ENCODE measurements at places on chromosomes 13 and 19.
A peak's percentile ranks its signal among the peaks of the same experiment; 100 is the strongest.

DNA sequence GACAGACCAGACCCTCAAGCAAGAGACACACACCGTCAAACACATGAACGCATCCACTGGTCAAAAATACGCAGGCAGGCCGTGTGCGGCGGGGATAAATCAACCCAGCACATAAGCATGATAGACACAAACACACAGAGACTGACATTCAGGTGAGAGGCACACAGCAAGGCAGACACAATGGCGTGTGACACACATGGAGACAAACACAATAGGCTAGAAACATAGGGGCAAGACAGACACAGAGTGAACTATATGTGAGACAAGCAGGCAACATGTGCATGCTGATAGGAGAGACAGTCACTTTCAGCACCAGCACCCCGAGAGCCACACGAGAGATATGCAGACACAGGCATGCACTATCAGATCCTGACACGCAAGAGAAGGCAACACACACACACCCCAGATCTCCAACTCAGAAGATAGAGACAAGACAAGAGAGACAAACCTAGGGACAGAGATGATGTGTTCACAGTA lies 6.9 kb upstream of the JUNB start:
- peak; percentile 31 for DNase-seq

DNA sequence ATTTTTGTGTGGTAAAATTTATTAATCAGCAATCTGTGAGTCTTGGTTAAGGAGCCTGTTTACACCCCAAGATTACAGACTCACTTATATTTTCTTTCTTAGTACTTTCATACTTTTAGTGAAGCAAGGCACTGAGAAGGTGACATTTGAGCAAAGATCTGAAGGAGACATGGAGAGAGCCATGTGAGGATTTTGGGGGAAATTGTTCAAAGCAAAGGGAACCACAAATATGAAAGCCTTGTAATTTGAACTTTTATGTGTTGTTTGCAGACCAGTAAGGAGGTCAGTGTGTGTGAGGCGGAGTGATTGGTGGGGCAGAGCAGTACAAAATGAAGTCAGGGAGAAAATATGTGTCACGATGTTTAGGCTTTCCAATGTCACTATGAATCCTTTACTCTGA lies 140.7 kb upstream of the KLF12 start:
- no peak for DNase-seq

GRCh38 chr13:88124142-88124541 lies 453.0 kb downstream of the SLITRK5 start:
- DNase-seq, result no peak

DNA sequence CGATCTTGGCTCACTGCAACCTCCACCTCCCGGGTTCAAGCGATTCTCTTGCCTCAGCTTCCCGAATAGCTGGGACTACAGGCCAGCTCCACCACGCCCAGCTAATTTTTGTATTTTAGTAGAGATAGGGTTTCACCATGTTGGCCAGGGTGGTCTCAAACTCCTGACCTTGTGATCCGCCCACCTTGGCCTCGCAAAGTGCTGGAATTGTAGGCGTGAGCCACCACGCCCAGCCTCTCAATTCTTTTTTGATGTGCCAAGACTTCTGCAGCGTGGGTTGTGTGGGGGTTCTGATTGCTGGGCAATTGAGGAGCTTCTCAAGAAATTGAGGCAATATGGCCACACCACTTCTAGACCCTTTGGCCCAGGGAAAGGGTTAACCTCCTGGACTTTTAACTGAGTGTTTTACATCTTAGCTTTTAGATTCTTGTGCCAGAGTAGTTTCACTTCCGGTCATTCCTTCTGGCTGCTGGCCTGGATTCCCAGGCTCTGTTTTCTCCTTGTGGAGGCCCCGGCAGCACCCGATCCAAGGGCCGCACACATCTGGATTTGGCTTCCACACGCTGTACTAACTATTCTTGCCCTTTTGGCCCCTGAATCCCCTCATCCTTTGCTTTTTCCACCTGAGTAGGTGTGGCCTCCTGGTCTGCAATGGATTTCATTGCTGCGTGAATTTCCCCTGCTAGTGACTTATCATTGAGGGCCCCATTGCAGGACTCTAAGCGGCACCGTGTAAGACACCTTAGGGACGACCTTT lies 14.7 kb downstream of the SMARCA4 start:
- DNase-seq, result no peak

DNA sequence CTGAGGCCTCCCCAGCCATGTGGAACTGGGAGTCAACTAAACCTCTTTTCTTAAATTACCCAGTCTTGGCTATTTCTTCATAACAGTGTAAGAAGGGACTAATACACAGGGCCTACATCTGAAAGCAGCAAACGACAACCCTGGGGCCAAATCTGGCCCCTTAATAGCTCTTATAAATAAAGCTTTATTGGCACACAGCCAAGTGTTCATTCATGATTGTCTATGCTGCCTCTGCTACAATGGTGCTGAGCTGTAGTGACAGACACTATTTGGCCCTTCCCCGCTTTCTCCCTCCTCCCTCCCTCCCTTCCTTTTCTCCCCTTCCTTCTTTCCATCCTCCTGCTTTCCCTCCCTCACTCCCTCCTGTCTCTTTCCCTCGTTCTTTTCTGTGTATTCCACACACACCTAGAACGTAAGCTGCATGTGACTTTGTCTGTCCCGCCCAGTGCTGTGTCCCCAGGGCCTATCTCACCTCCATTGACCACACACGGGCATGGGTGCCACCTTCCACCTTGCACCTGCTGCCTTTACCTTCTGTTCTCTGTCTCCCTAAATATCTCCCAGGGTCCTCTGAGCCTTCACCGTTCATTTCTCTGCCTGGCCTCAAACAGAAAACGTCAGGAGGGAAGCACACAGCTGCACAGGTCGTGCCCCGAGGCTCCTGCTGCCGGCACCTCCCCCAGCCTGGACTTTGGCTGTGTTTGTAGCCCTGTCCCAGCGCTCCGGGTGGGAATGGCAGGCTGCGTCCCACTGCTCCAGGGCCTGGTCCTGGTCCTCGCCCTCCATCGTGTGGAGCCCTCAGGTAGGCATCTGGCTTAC lies at the start of gene PROZ:
PROZ (plus strand) TSS at position 720 of the 819 bp plus-strand sequence; CDS start at position 733, 13 bp downstream.
- no peak for DNase-seq

- DNase-seq, result no peak
Measured at GRCh38 chr19:11577451-11578257, at the start of gene ACP5. Gene ACP5 (minus strand): TSS chr19:11577645. CDS start chr19:11577317, 328 bp downstream.

GRCh38 chr13:70255406-70255991 lies 147.2 kb upstream of the KLHL1 start:
- DNase-seq, result no peak

DNA sequence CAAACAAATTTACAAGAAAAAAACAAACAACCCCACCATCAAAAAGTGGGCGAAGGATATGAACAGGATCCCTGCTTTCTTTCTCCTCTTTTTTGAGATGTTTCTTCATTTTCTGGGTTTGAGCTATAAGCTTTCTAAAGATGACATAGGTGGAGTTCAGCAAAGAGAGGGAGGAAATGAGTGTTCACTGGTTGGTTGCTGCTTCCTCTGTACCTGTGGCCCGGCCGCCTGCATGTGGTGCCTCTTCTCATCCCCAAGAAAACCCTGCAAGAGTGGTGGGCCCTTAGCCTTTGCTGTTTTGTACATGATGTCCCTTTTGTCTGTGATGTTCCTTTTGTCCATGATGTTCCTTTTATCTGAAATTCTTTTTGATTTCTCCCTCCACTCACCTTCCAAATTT lies 178.4 kb upstream of the SERP2 start:
- no peak for DNase-seq

DNA sequence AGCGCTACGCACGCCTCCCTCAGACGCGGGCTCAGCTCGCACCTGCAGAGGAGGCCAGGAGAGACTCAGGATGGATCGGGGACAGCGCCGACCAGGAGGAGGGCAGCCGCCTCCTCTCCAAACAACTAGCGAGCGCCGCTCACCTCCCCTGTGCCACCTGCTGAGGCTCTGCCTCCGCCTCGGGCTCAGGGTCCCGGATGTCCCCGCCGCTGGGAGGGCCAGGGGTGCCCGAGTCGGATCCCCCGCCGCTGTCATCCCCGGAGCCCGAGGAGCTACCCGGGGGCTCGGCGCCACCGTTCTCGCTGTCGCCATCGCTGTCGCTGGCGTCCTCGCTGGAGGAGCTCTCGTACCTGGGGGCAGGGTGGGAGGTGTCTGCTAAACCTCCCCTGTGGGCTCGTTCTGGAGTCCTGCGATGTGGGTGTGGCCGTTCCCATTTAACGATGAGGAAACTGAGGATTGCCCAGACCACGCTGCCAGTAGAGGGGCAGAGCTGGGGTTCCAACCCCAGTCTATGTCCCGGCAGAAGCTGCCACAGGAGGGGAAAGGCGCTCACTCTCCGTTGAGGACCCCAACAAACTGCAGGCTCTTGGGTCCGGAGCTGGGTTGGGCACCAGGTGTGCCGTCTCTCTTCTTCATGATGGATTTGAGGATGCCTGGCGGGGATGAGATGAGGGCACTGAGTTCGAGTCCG lies 9.2 kb downstream of the KANK3 start:
- DNase-seq, result no peak

DNA sequence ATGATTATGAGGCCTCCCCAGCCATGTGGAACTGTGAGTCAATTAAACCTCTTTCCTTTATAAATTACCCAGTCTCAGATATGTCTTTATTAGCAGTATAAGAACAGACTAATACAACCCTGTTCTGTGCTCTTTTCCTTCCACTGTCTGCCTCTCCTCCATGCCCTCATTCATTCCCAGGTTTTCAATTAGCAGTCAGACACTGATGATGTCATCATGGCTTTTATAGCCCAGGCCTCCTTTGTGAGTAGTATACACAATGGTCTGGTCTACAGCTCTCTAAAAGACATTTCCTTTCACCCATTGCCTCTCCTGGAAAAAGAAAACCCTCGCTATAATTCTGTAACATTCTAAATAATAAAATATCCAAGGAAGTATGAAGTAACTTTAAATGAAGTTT lies 25.5 kb downstream of the FGF14 start:
- DNase-seq, result no peak

- DNase-seq, result no peak
Measured at GRCh38 chr13:99446242-99446641, 55.0 kb upstream of the TM9SF2 start.

DNA sequence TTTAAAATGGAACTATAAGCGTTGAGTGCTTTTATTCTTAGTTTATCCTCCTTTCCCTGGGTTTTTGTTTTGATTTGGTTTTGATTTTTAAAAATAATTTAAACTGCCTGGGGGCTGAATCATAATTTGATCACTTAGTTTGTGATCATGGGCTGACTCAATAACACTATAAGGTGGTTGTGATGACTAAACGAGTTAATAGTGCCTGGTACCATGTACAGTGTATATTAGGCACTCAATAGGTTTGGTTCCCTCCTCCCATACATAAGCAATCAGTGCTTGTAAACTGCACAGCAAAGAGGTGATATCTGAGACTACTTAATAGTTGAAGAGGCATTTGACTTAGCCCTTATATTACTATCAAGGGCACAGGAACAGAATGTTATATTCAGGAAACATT lies 200.9 kb upstream of the RFC3 start:
- DNase-seq, result no peak

DNA sequence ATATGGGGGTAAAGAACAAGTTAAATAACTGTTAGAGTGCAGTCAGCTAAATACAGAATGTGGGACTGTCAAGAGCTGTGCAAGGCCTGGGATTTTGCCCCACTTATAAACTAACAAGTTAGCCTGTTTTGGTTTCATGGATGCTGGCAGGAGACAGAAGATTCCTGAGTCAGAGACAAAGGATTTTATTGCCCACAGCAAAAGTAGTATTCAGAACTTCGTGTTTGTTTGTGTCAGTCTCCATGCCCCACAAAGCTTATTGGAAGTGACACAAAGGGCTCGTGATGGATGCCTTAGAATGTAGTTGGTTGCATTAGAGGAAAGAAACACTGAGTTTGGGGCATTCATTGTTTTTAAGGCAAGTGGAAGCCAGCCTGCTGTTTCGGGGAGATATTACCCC lies 22.2 kb upstream of the SPRYD7 start:
- DNase-seq, result no peak

DNA sequence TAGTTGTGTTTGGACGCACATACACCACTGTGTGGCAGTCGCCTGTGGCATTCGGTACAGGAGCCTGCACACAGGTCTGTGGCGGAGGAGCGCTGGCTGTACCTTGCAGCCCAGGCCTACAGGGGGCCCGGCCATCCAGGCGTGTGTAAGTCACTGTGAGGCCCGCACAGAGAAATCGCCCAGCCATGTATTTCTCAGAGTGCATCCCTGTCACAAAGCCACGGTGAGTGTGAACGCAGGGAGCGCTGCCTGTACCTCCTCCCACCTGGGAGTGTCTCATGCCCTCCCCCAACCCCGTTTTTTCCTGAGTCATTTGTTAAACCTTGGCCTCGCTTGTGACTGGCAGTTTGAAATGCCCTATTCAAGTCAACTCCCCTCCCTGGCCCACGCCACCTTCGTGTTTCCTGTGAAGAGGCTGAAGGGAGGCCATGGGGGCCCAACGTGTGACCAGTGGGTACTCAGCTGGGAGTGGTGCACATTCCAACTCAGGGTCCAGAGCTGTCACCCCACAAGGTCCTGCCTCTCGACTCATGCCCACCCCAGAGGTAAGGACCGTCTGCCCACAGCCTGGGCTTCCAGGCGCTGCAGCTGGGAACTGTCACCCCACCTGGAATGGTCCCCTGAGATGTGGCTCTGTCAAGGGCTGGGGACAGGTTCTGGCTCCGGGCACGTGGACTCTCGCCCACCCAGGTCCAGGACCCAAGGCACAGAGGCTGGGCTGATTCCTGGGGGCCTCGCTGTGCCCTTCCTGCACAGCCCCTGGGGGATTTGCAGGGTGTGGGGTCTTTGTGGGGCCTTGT lies 11.6 kb upstream of the RASA3 start:
- DNase-seq, result peak; percentile 50

- peak; percentile 18 for DNase-seq
Measured at GRCh38 chr13:109778102-109778542, 8.3 kb downstream of the IRS2 start.

GRCh38 chr13:98471934-98472333 lies 105.0 kb downstream of the STK24 start:
- DNase-seq, result no peak

- peak; percentile 86 for DNase-seq
Measured at GRCh38 chr13:99496184-99497142, 4.8 kb upstream of the TM9SF2 start.
